Iris pigment epithelial cell (primary cell): ENCODE measurements at places on chromosomes 2 and 18.

GRCh38 chr2:73285159-73285739 is 971 bp upstream of the FBXO41 start:
- DNase-seq, result no peak

GRCh38 chr18:63648241-63648640 is 4.2 kb upstream of the SERPINB4 start:
- DNase-seq, result no peak

GRCh38 chr2:177241711-177242120 is 22.8 kb downstream of the NFE2L2 start:
- DNase-seq, result peak; percentile 62

GRCh38 chr2:45993476-45993991 is 303.7 kb upstream of the EPAS1 start:
- DNase-seq, result peak; percentile 82

DNA sequence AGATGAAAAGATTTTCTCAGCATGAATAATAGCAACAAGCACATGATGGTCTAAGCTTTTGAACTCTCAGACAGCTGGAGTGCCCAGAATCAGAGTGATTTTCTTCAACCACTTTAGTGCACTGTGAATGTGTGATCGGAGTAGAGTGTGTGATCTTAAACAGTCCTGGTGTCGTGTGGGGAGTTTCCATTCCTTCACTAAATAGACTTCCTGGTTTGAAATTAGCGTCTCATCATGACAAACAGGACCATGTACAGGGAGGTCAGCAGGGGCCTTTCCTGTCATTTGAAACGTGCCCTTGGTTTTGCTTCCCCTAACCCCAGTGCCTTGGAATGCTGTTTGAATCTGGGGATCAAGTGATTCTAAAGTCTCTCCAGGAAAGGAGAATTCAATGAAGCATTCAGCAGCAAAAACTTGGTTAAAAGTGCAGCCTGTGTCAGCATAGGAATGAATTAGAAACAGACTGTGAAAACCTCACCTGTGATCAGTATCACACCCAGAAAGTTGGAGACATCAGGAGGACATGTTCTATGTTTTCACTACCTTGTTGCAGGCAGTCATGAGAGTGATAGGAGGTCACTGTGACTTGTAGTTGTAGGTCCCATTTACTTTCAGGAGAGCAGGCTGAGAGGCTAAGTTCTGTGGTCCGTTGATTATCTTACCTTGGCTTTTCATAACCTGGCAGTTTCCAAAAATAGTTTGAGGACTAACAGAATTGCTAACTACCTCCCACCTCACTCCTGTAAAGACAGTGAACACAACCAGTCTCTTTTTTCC is 400.3 kb downstream of the MTX2 start:
- DNase-seq, result no peak

- no peak for DNase-seq
Measured at GRCh38 chr18:75057169-75057960, 151.6 kb downstream of the PTGR3 start.

- DNase-seq, result peak; percentile 22
Measured at GRCh38 chr2:74497777-74498499, 1.5 kb downstream of the LBX2 start.

DNA sequence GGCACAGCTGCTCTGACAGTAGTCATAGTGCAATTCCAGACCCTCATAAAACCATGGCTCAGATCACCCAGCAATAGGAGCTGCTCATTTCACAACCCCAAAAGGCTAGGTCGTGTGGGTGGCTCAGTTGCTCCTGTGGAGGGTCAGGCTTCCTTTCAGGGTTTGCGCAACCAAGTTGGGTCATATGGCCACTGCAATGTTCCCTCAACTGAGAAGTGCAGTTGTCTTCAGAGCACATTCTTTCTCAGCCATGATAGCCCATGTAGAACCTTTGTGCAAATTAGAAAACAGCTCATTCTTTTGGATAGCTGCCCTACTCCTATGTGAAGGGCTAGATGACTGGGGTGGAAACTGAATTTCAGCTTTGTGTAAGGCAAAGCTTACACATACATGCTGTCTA is 3.2 kb downstream of the SERPINB13 start:
- DNase-seq, result no peak

GRCh38 chr2:48860380-48860779 is 104.9 kb upstream of the LHCGR start:
- no peak for DNase-seq

DNA sequence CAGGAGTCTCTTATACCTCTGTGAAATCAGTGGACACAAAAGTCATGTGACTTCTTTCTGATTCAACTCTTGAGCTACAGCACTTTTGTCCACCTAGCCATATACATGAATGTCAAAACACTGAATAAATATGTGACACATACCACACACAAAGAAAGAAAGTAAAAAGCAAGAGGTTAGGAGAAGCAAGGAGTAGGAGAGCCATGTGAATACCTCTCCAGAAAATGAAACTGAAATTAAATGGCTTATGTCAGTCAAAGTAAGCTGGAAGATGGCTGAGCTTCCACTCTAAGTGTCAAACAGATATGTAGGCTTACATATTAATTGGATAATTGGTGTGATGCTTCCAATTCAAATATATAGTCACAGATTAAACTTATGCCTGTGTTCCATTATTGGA is 1050.5 kb downstream of the BCL11A start:
- DNase-seq, result no peak

GRCh38 chr2:31219131-31219969 is 2.0 kb upstream of the CAPN14 start:
- no peak for DNase-seq

GRCh38 chr2:112472547-112473263 is 9.3 kb upstream of the TTL start:
- no peak for DNase-seq

GRCh38 chr2:110101280-110101844 is 14.3 kb downstream of the MALL start:
- peak; percentile 99 for DNase-seq

- no peak for DNase-seq
Measured at GRCh38 chr2:30971231-30972025, 164.2 kb upstream of the CAPN13 start.

GRCh38 chr2:135885709-135886108 is 9.5 kb upstream of the MCM6 start:
- DNase-seq, result no peak

DNA sequence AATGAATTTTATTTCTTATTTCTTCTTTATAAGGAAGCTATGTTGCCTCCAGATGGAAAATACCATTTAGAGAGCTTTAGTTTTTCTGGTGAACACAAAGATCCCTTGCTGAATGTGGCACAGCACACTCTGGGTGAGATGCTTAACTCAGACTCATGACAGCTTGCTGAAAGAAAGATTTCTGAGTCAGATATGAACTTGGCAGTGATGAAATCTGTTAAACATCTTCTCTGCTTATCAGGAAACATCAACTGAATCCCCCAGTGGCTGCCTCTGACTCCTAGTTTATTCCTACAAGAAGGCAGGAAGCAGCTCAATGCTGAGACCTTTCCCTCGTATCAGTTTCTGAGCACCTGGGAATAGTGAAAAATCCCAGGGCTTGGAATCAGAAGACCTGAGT is 162.8 kb downstream of the OSR1 start:
- peak; percentile 65 for DNase-seq

DNA sequence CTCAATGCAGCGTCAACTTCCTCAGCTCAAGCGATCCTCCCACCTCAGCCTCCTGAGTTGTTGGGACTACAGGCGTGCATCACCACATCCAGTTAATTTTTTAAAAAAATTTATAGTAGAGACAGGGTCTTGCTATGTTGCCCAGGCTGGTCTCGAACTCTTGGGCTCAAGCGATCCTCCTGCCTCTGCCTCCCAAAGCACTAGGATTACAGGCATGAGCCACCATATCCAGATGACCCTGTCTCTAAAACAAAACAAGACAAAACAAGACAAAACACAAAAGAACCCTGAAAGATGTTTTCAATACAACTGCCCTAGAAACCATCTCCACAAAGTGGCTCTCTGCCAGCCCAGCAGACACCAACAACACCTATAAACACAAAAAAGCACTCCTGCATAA is 31.4 kb downstream of the ANKRD29 start:
- no peak for DNase-seq

- DNase-seq, result peak; percentile 88
Measured at GRCh38 chr2:44578471-44579093, 216.8 kb downstream of the CAMKMT start.

DNA sequence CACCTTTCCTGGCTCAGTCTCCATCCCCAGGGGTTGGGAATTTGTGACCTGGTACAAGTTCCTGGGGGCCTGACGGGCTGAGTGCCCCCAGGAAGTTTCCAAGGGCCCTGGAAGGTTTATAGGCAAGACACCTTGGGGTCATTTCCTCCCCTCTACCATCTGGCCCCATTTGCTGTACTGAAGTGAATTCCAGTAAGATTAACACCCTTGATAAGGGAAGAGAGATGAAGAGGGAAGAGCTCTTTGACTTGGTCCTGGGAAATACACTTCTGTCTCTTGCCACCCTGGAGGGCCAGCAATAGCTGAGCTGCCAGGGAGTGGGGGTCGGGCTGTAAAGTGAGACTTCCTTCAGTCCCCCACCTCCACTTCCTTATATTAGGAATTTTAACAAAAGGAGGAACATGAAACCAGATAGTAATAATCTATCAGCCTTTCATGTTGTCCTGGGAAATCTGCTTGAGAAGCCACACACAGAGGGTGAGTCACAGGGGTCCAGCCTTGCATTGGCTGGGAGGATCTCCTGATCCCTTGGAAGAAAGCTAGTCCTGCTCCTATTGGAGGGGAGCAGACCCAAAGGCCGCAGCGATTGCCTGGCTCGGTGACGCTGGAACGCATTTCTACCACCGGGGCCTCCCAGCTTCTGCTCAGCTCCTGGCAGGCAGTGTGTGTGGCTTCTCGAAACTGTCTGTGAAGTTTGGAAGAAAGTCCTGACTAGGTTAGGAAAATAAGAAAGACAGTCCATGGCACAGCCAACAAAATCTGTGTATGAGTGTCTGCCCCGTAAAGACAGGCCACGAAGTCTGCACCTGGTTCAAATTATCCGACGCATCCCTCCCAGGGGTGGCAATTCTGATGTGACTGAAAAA is 87.3 kb downstream of the ACAA2 start:
- DNase-seq, result peak; percentile 100

DNA sequence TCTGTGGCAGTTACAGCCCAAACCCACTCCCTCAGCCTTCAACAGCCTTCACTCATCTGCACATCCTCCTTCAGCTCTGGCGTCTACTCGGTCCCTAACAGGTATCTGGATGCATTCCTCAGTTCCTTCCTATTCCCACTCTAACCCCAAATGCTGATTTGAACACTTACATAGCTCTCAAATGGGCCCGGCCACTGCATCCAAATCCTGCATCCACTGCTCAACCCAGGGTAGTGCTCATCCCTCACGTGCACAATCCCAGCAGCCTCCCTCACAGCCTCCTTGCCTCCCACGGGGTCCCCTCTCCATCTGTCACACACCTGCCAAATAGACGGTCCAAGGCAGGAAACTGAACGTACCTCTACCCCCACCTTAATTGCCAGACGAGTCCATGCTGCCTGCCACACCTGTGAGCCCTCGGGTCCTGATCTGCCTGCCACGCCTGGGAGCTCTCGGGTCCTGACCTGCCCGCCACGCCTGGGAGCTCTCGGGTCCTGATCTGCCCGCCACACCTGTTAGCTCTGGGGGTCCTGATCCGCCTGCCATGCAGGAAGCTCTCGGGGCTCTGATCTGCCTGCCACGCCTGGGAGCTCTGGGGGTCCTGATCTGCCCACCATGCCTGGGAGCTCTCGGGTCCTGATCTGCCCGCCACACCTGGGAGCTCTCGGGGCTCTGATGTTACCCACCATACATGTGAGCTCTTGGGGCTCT is 9.9 kb downstream of the OR6B3 start:
- no peak for DNase-seq

GRCh38 chr18:44824884-44825283 is 144.2 kb downstream of the SETBP1 start:
- no peak for DNase-seq

GRCh38 chr2:205640716-205641115 is 41.6 kb upstream of the NRP2 start:
- DNase-seq, result no peak

- DNase-seq, result peak; percentile 98
Measured at GRCh38 chr2:181790716-181791649, 100.5 kb upstream of the ITPRID2 start.

GRCh38 chr18:68447286-68447685 is 267.6 kb downstream of the TMX3 start:
- DNase-seq, result no peak

GRCh38 chr2:172623249-172623965 is 67.5 kb downstream of the PDK1 start:
- DNase-seq, result peak; percentile 85

- DNase-seq, result no peak
Measured at GRCh38 chr2:23235292-23235691, 149.7 kb upstream of the KLHL29 start.

- DNase-seq, result peak; percentile 31
Measured at GRCh38 chr2:183868707-183869106, 729.6 kb upstream of the ZNF804A start.

- no peak for DNase-seq
Measured at GRCh38 chr2:177211169-177211568, 1.4 kb upstream of the HNRNPA3 start.
